ENCODE measurements at places on chromosomes 7 and 10.

DNA sequence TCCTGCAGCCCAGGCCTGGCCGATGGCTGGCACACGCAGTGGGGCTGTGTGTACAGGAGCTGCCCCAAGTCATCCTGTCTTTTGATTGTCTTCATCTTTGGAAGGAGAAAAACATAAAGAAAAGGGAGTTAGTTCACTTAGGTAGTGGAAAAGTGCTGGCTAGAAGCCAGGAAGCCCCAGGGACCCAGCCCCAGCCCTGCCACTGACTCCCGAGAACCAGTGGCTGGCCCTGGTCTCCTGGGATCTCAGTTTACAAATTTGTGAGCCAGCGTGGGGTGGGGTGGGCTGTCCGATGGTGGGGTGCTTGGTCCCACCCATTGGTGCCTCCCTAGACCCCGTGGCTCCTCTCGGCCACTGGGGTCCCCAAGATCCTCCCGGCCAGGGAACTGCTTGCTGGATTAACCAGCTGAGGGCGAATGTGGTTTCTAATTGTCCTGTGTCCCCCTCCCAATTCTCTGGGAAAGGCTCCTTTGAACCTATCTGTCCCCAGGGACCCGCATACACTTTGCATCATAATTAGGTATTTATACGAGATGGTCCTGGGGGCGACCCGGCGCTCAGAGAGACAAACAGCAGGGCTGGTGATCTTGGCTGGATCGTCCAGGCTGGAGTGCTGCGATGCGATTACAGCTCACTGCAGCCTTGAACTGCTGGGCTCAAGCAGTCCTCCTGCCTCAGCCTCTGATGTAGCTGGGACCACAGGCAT lies 16.3 kb upstream of the CHST12 start:
- DNase-seq, result no peak

- DNase-seq, result no peak
Measured at GRCh38 chr7:78720066-78720465, 733.4 kb downstream of the MAGI2 start.

GRCh38 chr7:31758755-31759154 lies 71.7 kb downstream of the PPP1R17 start:
- no peak for DNase-seq

DNA sequence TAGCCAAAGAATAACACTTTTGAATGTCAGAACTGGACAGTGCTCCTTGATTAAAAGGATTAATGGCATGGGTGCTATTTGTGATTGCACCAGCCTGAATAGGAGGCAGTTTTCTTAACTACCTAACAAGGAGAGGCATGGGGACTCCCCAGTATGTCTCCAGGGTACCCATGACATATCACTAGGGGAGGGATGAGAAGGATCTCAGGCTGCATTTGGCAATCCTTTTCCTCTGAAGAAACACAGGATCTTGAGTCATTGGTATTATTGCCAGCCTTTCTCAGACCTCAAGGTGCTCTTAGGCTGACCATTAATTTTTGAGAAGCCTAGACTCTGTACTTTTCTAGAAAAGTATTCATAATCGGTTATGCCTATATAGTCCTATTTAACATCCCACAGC lies 77.5 kb upstream of the NPVF start:
- no peak for DNase-seq

DNA sequence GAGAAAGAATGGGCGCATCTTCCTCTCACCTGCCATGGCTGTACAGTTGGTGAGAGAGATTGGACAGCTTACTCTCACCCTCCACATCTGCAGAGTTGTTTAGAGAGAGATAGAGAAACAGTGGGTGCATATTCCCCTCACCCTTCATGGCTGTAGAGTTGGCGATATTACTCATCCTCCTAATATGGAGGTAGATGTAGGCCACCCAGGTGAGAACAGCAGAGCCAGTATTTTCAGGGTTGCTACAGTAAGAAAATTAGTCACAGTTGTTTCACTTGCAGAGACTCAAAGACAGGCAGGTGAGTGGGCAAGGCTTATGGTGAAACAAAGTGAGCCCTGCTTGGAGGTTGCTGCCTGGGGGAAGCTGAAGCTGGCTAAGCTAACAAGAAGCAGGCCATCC lies 65.0 kb upstream of the PFKP start:
- DNase-seq, result no peak

DNA sequence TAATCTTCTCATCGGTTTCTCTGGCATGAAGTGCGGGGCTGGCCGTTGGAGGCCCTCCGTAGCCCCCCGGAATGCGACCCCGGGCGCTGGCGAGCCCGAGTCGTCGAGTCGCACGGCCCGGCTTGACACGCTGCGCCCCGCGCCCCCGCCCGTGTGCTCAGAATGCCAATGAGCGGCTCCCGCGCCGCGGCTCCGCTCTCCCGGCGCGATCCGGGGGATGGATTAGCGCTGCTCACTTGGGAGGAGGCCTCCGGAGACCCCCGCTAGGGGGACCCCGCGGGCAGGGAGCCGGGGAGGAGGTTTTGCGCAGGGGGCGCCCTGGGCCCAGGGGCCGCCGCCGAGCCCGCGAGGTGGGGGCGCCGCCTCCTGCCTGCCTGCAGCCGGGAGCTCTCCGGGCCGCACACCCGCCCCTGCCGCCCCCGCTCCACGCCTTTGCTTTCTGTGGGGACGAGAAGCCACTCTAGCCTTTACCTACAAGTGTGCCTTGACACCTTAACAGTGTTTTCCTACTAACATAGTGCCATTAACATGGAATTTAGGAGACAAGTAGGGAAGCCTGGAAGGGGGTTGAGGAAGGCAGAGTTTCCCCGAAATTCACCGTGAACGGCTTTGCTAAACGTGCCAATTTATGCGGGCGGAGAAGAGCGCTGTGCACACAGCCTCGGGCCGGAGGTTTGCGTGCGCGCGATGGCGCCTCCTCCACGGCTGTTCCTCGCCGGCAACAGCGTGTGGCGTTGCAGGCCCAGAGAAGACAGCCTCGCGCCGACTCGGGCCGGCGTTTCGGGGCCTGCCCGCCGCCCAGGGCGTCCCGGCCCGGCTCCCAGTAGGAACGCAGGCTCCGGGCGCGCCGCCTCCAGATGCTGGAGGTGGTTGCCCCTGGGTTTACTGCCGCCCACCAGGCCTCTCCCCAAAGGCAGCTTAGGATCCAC lies 7.1 kb downstream of the SHH start:
- no peak for DNase-seq

DNA sequence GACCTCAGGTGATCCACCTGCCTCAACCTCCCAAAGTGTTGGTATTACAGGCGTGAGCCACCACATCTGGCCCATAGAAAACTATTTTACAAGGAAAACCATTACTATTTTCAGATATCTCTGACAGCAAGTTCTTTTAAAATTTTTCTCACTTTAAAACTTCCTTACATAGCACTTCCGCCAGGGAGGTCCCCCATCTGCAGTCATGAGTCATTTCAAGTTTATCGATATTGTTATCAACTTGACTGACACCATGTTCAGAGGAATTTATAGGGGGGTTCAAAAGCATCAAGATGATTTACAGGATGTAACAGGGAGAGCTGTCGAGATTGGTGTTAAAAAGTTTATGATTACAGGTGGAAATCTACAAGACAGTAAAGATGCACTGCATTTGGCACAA lies 88.8 kb downstream of the NRBF2 start:
- DNase-seq, result no peak

DNA sequence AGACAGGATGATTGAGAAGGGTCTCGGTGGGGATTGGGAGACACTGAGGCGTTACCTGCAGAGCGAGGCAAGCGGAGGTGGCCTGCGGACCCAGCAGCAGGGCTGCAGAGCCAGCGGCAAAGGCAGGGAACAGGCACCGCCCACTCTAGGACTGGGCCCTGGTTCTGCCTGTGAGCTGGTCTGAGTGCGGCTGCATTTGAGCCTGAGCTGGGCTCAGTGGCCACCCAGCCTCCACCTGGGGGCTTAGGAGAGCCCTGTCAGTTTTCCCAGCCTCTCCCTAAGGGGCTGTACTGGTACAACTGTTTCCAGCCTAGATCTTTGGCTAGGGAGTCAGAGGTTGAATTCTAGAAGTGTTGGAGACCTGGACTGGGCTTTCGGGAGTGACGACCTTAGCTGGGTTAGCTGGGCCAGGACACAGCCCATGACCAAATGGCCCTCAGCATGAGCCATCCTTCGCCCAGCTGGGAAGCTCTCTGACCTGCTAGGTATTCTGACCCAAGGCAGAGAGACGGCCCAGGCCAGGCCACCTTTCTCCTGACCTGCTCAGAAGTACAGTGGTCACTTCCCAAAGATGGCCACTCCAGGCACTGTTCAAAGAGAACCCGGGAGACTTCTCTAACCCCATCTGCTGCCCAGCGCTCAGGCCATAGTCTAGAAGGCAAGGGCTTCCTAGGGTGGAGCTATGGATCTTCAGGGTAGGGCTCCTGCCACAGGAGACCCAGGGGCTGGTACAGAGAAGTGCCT lies 64.9 kb downstream of the PAX2 start:
- no peak for DNase-seq

GRCh38 chr10:43124094-43124521 lies 14.1 kb upstream of the CSGALNACT2 start:
- no peak for DNase-seq

DNA sequence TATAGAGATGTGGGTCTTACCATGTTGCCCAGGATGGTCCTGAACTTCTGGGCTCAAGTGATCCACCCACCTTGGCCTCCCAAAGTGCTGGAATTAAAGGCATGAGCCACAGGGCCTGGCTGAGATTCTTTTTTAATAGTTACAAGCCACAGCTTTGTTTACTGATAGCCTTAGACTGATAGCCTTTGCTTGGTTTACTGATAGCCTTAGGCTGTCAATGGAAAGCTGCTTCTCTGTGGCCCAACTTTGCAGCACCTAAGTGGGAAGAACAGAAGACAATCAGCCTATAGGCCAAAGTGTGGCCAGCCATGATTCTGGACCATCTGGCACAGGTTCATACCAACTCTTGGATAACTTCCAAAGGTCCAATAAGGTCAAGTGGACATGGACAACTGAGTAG lies 24.1 kb upstream of the CDCA7L start:
- no peak for DNase-seq

DNA sequence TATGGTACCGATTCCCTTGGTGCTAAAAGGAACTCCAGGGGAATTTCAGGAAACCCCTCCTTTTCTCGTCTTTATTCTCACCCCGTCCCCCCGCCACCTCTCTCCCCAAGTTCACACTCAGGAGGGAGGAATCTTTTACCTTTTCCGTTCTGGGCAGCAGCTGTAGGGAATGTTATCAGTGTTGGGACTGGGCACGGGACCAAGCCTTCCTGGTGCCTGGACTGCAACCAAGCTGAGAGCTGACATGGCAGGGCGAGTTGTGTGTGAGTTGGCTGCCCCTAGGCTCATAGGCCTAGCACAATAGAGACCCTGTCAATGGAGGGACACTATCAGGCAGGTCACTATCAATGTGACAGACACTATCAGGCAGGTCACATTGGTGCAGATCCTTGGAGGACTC lies 121.4 kb downstream of the TCF7L2 start:
- DNase-seq, result peak; percentile 83

DNA sequence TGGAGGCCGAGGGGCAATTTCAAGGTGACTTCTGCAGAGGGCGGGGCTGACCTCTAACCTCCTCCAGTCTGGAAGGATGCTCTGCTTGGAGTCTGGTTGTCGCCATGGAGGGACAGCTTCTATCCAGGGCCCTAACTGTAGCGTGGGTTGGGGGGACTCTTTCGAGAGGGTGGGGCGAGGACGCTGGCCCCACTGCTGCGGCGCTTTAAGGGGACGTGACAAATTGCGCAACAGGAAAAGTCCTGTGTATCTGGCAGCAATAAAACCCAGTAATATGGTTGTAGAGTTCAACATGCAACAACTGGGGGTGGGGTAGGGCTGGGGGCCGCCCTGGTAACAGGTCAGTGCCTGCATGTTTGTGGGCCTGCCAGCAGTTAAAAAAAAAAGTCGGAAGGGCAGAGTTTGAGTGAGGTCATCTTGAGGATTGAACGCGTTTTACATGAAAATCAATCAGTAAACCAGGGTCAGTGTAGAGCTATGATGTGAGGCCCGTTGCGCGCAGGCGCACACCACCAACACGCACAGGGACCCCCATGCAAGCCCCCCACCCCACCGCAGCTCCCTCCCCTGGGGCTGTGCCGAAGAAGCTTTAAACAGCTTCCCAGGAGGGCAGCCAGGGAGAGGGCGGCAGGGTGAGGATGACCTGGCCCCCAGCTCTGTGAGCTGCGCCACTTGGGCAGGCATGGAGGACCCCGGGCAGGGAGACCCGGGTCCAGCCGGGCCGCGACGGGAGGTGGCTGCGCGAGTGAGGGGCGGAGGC lies 4.3 kb downstream of the SHH start:
- no peak for DNase-seq

GRCh38 chr7:158973440-158973839 lies 117.1 kb downstream of the DYNC2I1 start:
- no peak for DNase-seq

DNA sequence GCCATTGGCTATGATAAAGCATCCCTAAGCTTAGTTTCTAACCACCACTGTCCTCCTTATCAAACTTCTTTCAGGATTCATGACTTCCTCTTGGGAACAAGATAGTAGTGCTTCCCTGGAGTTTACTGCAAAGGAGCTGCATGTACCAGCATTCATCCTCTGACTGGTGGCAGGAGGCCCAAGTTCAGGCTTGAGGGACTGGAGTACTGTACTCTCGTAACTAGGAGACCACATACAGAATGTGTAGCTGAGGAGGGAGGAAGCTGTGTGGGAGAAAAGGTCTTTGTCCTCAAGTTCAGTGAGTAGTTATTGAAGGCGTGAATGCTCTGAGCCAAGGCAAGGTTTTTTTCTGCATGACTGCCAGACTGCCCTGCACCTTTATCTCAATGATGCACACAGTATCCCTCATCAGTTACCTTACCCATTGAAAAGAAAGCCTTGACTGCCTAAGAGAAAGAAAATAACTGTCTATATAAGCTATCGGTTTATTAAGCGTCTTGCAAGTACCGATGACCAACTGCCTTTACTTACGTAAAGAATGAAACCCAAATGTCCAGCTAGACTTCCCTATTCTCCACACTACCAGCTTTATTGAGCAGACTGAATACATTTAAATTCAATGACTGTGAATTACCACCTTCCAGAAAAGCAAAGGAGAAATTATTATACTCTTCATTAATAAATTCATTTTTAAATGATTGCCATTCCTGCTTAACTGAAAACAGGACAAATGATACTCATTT lies 12.8 kb downstream of the SCRN1 start:
- no peak for DNase-seq

GRCh38 chr7:151992375-151992774 lies 33.1 kb upstream of the GALNT11 start:
- DNase-seq, result peak; percentile 30

GRCh38 chr10:8817299-8817698 lies 762.8 kb downstream of the GATA3 start:
- DNase-seq, result no peak

DNA sequence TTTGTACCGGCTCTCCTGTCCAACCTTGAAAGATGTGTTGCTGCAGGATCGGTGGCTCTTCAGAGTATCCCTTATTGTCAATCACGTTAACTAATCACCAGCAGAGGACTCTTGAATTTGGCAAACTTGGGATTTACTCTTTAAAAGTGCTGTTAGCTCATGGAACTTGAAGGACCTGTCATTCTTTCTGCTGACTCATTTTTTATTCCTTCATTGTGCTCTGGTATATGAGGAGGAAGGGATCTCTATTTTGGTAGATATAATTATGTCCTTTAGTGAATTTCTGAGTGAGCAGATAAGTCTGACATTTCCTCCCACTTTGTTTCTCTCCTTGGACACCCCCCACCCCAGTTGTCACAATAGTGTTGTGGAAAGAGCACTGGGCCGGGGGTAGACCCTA lies 175.1 kb upstream of the HDAC9 start:
- no peak for DNase-seq

- no peak for DNase-seq
Measured at GRCh38 chr7:110010359-110010758, 1080.6 kb upstream of the LRRN3 start.

Data from mucosa of gallbladder (tissue), 1 donor.